ENCODE measurements at places on chromosomes 4 and X.
A peak's percentile ranks its signal among the peaks of the same experiment; 100 is the strongest.

GRCh38 chr4:53847965-53848364 is 216.4 kb downstream of the CHIC2 start:
- no peak for DNase-seq

DNA sequence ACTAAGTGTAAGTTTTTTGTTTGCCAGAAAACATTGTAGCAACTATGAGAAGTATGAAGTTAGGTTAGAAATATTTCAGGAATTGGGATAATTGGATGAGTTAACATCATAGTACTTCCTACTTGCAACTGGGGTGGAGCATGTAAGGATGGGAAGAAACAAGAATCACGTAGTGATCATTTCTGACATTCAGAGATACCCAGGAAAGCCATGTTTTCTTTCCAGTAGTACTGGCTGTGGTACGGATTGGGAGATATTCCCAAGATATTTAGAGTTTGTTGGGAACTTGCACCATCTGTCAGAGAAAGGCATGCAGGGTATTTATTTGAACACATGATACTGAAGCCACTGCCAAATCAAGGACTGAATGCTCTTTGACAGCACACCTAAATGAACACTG is 87.6 kb upstream of the SLC4A4 start:
- DNase-seq = peak; percentile 53

DNA sequence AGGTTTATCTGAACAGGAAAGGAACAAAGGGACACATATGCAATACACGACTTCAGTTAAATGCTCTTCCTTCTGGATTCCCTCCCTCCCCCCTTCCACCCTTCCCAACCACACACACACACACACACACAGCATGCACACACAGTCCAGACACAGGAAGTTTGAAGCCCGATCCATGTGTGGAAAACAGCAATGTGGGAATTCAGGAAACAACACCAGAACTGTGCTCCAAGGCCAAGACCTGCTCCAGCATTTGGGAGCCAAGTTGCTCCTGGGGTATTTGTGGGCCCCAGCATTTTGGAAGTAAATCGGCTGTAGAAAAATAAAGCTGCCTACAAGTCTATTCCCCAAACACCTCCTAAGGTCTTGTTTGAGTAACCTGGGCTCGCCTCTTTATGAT is 5.6 kb upstream of the AMOT start:
- no peak for DNase-seq

DNA sequence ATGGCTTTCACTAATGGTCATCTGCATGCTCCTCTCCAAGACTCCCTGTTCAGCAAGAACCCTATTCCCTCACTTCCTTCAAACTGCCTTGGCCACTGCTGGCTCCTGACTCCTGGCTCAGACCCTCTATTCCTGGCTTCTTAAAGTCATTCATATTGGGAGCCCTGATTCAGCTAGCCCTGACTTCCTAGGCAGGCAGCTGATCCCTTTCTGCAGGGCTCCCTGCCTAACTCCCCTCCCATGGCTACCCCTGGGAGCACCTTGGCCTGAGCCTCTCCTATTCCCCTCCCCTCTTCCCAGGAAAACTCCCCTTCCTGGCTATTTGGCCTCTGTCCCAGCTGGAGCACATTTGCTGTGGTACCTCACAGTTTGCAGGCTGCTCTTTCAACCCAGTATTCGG is 154.9 kb upstream of the PJA1 start:
- no peak for DNase-seq

DNA sequence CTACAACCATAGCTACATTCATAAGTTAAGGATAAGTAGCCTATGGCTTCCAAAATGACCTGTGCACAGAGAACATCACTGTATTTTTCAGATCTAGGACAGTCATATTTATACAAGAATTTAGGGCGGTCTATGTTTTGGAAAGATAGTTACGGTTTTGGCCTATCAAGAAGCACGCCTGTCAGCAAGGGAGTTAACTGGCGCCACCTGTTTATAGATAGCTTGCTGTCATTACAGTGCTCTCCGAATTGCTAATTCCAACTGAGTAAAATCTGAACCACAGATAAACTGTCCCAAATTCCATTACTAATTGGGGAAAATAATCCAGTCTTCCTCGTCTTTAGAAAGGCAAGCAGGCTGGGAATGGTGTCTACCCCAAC is 646 bp downstream of the ABCB7 start:
- no peak for DNase-seq

GRCh38 chr4:17284323-17285175 is 227.3 kb downstream of the QDPR start:
- DNase-seq = no peak

DNA sequence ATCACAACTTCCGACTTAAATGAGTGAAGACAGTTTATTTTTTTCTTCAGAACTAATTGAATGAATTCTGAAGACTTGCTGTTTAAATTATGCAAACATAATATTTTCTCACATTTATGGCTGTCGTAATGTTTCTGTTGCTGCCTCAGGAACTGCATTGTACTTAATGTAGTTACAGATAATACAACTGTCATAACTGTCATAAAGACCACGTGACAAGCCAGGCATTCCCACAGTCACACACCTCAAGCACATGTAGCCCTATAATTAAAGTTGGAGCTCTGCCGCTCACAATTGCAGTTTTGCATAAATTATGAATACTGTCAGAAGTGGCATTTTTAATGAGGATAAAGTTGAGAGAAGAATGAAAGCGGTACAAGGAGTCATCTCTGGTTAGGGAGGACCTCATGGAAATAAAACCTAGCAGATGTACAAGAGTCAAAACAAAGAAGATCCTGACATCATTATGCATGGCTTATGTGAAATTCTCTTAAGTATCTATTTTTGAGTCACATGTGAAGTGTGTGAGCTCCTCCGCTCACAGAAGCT is 38.5 kb upstream of the GALNTL6 start:
- no peak for DNase-seq

- no peak for DNase-seq
These were observed 21.1 kb downstream of the RASSF6 start for GRCh38 chr4:73599182-73599581.

- DNase-seq = no peak
These were observed 54.0 kb upstream of the MAP3K15 start for GRCh38 chrX:19569121-19569805.

GRCh38 chrX:114152801-114153200 is 431.1 kb upstream of the HTR2C start:
- DNase-seq = no peak

- no peak for DNase-seq
These were observed 58.0 kb upstream of the DDX3X start for GRCh38 chrX:41275661-41276609.

GRCh38 chr4:85744950-85745349 is 270.0 kb downstream of the ARHGAP24 start:
- no peak for DNase-seq

- peak; percentile 41 for DNase-seq
These were observed 14.8 kb upstream of the ART3 start for GRCh38 chr4:76059750-76060149.

DNA sequence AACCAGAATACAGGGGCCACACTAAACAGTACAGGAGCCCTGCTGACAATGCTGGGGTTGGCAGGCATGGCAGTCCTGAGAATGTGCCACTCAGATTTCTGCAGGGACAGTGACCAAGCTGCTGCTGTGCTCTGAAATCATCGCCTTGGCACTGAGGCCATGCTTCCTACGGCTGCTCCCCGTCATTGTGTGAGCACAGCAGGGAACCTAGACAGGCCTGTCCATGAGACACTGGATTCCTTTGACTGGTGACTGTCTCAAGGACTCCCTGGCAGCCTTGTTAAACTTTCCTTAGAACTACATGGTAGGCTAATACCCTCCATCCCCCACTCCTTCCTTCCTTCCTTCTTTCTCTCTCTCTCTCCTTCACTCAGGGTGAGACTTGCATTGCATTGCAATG is 111.4 kb downstream of the LUZP4 start:
- DNase-seq = no peak

Data from HS-5 (cell line).